ENCODE measurements at places on chromosomes 7 and 10. TPM values are rescaled to one million over a fixed set of nuclear protein-coding genes. Genes with fewer than 3 reads are reported as not detected.

DNA sequence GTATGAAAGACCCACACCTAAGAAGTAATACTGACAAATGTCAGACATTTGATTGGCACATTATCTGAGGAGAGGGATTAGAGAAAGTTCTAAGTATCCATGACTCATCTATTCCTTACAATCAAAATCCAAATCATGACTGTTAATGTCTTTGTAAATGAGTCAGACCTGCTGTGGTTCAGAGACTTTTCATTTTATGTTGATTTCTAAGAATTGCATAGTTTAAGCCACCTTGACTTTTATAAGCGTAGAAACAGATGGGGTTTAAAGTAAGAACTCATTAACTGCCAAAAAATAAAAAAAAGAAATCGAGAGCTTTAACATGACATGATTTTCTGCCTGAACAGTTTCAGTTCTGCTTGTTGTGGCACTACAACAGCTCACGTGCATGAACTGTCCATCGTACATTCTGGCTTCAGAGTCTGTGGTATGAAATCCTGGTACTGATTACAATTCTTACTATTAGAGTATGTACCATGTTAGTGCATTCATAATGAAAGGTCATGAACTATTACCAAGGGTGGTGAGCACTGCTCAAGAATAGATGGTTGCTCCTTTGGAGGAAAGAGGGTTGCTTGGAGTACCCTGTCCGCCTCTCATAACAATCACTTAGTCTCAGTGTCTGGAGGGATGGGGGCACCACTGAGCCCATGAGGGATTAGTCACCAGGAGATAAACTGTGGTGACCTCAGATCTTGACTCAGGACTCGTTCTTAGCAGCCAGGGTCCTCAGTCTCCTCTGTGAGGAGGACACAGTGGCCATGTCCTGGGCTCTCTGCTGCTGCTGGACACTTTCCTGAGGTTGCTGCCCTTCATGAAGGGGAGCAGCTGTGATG is 42.2 kb downstream of the ACSM6 start:
- no peak for DNase-seq

The MICU1 gene
- total RNA-seq: 29.2 TPM

GRCh38 chr10:60572511-60573194 is 183.0 kb upstream of the ANK3 start:
- DNase-seq: no peak

DNA sequence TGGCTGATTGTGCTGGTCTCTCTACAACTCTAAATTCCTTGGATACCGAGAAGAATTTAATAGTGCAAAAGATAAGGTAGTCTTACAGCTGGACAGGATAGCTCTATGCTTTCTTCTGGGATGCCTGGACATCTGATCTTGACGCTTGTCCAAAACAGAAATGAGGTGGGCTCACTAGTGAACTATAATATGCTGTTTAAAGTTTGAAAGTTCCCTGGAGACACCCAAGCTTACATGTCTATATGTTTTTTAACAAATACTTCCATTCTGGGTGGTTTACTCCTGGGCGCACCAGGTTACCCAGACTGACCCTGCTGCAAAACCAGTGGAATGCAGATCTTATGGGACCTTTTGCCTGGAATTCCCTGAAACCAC is 702.1 kb upstream of the COBL start:
- no peak for DNase-seq

DNA sequence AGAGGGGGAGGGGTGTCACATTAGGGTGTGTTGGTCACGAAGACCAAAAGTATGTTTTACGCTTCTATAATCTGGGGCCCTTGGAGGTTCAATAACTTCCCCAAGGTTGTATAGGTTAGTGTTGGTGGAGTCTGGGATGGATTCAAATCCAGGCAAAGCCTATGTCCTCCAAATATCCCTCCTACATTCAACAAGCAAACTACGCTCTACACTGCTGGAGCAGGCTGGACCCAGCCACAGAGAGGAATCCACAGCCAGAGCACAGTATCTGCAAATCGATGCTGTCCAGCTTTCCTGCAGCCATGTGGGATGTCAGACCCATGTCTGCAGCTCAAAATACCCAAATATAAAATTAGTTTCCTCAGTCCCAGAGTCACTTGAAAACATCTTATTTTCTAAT is 198.0 kb downstream of the COBL start:
- no peak for DNase-seq

- no peak for DNase-seq
These were observed 147.9 kb downstream of the CPEB3 start for GRCh38 chr10:92142949-92143348.

The SLC16A9 gene
- total RNA-seq: 3.7 TPM

The LIPF gene
- not detected for total RNA-seq

- DNase-seq: no peak
These were observed 78.5 kb upstream of the LANCL2 start for GRCh38 chr7:55286666-55287065.

Measured in vagina (tissue), 2 donors.